ENCODE measurements at places on chromosomes 3 and 15. TPM values are rescaled to one million over a fixed set of nuclear protein-coding genes. Genes with fewer than 3 reads are reported as not detected.

DLL4 gene
- total RNA-seq: 1.2 TPM

FBLN2 gene
- total RNA-seq: 3.1 TPM

MME gene
- not detected for total RNA-seq

MESP1 gene
- 1.1 TPM for total RNA-seq

CHRNA3 gene
- total RNA-seq: 0.20 TPM

All from A549 treated with ZK216348 at 1 μM for 4 hours (cell line).